Chondrocyte (in vitro differentiated cells): ENCODE measurements at places on chromosomes 16 and 17. TPM values are rescaled to one million over a fixed set of nuclear protein-coding genes. Genes with fewer than 3 reads are reported as not detected.

- H3K27ac ChIP-seq: no peak overlapping the region
- H3K36me3 ChIP-seq: no peaks in the 10 kb centered on the region
- H3K27me3 ChIP-seq: peaks cover 49% of the 10 kb centered on the region
- H3K4me1 ChIP-seq: peaks cover 5% of the 10 kb centered on the region
- no peak for DNase-seq
These were observed 5.0 kb downstream of the YBX2 start for GRCh38 chr17:7289256-7290032.

- no peak overlapping the region for H3K4me3 ChIP-seq
- peaks cover 15% of the 10 kb centered on the region for H3K4me1 ChIP-seq
- DNase-seq: no peak
- H3K27ac ChIP-seq: no peak overlapping the region
- no peaks in the 10 kb centered on the region for H3K27me3 ChIP-seq
These were observed 11.7 kb upstream of the MAF start for GRCh38 chr16:79612207-79612606.

DNA sequence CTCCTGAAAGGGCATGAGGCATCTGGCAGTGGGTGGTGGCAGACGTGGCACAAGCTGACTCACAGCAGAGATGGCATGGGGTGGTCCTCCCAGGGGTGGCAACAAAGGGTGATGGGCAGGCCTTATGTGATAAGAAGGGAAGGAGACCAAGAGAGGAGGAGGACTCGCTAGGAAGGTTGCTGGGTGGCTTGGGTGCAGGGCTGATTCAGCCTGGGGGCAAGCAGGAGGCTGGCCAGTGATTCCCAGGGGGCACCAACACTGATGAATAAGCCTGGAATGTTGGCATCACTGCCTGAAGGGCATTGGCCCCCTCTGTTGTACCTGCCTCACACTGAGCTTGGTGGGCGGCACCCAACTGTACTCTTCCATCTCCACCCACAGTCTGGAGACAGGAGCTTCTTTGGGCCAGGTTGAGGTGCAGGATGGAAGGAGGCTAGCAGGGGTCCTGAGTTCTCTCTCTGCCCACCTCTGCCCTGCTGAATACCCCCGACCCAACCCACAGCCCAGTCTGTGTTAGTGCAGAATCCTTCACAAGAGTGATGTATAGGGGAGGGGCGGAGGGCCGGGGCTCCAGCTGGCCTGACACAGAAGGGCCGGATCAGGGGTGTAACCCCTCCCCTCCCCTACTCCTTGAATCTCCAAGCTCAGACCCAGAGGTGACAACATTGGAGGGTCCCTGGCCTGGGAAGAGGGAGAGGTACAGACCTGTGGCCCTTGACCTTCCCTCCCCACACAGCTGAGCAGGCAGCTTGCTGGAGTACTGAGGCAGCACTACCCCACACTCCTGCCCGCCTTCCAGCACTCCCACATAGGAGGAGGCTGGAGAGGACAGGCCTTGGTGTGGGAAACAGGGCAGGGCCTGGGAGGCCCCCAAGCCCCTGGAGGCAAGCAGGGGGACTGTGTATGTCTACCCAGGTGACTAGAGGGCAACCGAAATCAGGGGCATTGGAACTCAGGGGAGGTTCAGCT lies 2.6 kb downstream of the STAC2 start:
- no peak for DNase-seq
- no peak overlapping the region for H3K27ac ChIP-seq
- H3K36me3 ChIP-seq: no peaks in the 10 kb centered on the region
- peaks cover 25% of the 10 kb centered on the region for H3K4me1 ChIP-seq
- no peak overlapping the region for H3K4me3 ChIP-seq

- DNase-seq: no peak
- peak within 1 kb of the TSS; percentile 72 for H3K4me3 ChIP-seq
- peaks cover 3% of the 10 kb centered on the region for H3K27me3 ChIP-seq
- H3K36me3 ChIP-seq: no peaks in the 10 kb centered on the region
- H3K27ac ChIP-seq: peak within 1 kb of the TSS; percentile 8
These were observed at the start of gene KCNJ12 for GRCh38 chr17:21376081-21376758. KCNJ12 (plus strand) TSS chr17:21376357; CDS start chr17:21415343, 38,986 bp downstream.

DNA sequence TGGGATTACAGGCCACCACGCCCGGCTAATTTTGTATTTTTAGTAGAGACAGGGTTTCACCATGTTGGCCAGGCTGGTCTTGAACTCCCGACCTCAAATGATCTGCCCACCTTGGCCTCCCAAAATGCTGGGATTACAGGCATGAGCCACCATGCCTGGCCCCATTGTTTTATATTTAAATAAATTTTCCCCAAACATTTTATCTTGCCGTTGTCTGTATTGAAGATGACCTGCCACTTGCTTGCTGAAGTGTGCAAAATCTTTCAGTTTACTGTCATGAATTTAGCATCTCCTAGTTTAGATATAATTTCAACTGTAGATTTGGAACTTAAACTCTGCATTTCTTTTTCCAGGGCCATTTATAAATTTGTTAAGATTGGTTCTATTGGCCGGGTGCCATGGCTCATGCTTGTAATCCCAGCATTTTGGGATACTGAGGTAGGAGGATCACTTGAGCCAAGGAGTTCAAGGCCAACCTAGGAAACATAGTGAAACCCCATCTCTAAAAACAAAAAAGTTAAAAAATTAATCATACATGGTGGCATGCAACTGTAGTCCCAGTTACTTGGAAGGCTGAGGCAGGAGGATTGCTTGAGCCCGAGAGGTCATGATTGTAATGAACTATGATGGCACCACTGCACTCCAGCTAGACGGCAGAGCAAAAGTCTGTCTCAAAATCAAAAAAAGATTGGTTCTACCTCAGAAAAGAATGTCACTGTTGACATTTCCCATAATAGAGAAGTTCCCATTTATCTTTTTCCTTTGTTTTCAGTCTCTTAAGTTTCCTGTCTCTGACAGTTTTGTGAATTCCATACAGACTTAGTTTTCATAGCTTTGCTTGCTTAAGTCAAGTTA lies 84.4 kb downstream of the VMP1 start:
- peaks cover 4% of the 10 kb centered on the region for H3K36me3 ChIP-seq
- peak overlapping the region; percentile 92 for H3K27ac ChIP-seq
- H3K4me3 ChIP-seq: no peak overlapping the region
- no peak for DNase-seq
- no peaks in the 10 kb centered on the region for H3K27me3 ChIP-seq

DNA sequence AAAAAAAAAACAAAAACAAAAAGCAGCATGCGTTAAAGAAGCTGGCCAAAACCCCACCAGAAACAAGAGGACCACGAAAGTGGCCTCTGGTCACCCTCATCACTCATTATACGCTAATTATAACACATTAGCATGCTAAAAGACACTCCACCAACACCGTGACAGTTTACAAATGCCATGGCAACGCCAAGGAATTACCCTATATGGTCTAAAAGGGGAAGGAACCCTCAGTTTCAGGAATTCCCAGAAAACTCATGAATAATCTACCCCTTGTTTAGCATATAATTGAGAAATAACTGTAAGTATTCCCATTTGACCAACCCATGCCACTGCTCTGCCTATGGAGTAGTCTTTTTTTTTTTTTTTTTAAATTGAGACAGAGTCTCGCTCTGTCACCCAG lies 77.6 kb downstream of the EMP2 start:
- H3K36me3 ChIP-seq: no peaks in the 10 kb centered on the region
- H3K27me3 ChIP-seq: no peaks in the 10 kb centered on the region
- H3K4me3 ChIP-seq: no peak overlapping the region
- DNase-seq: no peak

DNA sequence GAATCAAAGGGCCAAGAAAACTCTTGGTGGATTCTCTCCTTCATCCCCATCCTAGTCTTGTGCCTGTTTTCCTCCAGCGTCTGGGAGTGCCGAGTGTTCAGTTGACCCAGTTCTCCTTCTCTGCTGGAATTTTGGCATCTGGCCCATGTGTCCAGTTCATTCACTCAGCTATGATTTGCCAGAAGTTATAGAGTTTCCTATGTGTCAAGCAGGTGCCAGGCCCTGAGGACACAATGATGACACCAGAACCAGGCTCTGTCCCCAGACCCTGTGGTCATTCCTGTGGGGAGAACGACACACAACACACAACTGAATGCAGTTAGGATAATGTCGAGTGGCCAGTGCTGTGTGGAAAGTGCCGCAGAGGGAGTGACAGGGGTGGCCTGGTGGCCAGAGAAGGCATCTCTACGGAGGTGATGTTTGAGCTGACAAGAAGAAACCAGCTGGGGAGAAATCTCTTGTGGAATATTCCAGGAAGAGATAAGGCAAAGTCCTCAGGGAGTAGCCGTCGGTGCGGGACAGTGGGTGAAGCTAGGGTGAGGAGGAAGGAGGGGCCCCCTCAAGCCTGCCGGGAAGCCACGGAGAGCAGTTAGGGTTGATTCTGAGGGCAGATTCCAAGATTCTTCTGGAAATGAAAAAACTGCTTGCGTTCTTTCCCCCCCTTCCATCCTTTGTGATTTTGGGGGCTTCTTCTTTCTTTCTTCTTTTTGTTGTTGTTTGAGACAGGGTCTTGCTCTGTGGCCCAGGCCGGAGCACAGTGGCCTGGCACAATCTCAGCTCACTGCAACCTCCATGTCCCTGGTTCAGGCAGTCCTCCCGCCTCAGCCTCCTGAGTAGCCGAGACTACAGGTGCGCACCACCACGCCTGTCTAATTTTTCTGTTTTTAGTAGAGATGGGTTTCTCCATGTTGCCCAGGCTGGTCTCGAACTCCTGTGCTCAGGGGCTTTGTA lies 35.8 kb upstream of the IL34 start:
- peaks cover 6% of the 10 kb centered on the region for H3K4me1 ChIP-seq
- H3K4me3 ChIP-seq: no peak overlapping the region
- peaks cover 6% of the 10 kb centered on the region for H3K36me3 ChIP-seq
- no peak overlapping the region for H3K27ac ChIP-seq

GRCh38 chr17:43530288-43531081 lies 15.7 kb downstream of the ETV4 start:
- H3K36me3 ChIP-seq: peaks cover 4% of the 10 kb centered on the region
- no peaks in the 10 kb centered on the region for H3K27me3 ChIP-seq
- DNase-seq: peak; percentile 75
- peaks cover 39% of the 10 kb centered on the region for H3K4me1 ChIP-seq

GRCh38 chr16:85248342-85248741 lies 136.1 kb upstream of the CIBAR2 start:
- no peak overlapping the region for H3K4me3 ChIP-seq
- no peaks in the 10 kb centered on the region for H3K36me3 ChIP-seq
- no peak overlapping the region for H3K27ac ChIP-seq
- peaks cover 10% of the 10 kb centered on the region for H3K4me1 ChIP-seq

DNA sequence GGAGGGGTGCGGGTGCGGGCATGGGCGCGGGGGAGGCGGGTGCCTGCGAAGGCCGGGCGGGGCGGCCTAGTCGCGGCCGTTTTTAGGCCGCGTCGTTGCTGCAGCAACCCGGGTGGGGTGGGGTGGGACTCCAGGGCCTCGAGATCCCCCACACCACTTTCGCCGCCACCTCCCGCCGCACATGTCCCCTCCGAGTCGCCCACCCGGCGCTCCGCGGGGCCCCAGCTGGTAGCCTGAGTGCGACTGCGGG lies 11.3 kb downstream of the TBX2 start:
- H3K27ac ChIP-seq: no peak overlapping the region
- peaks cover 19% of the 10 kb centered on the region for H3K4me1 ChIP-seq
- H3K27me3 ChIP-seq: no peaks in the 10 kb centered on the region
- H3K4me3 ChIP-seq: no peak overlapping the region
- no peaks in the 10 kb centered on the region for H3K36me3 ChIP-seq

DNA sequence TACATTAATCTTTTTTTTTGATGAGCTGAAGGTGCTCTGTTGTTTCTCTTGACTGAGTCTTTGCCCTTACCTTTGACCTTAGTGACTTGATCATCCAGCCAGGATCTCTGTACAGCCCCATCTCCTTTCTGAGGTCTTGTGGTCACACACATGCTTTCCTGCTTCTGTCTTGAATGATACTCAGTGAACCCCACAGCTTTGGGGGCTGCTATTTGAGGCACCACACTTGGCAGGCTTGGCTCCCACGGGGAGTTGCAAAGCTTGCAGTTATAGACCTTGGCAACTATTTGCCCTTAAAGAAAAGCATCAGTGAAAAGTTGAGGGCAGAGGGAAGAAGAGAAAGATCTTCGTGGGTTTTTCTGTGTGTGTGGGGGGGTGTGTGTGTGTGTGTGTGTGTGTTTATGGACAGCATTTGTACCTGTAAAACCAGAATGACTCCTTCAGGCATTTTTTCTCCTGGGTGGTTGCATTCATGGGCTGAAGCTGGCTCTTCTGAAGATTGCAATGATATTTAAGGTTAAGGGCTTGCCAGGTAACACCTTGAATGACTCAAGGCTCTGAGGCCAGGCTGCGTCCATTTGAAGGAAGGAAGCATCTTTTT lies 101.6 kb downstream of the MSI2 start:
- no peaks in the 10 kb centered on the region for H3K36me3 ChIP-seq
- no peaks in the 10 kb centered on the region for H3K27me3 ChIP-seq
- H3K4me3 ChIP-seq: no peak overlapping the region
- no peak overlapping the region for H3K27ac ChIP-seq

DNA sequence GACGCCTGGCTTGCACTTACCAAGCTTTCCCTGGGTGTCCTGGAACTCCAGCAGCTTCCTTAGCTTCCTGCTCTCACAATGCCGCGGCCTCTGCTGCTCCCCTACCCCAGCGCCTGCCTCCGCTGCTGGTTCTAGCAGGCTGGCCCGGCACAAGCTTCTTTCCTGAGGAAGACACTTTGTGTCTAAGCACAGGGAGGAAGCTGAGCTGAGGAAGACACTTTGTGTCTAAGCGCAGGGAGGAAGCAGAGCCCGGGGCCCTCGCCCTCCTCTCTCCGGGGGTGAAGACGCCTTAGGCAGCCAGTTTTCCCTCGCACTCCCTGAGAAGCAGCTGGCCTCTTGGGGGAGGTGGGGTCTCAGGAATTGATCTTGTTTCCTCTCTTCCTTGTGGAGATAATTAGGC lies 64.9 kb downstream of the PLD6 start:
- peaks cover 32% of the 10 kb centered on the region for H3K36me3 ChIP-seq
- H3K4me1 ChIP-seq: peaks cover 26% of the 10 kb centered on the region
- no peak overlapping the region for H3K27ac ChIP-seq
- H3K27me3 ChIP-seq: no peaks in the 10 kb centered on the region
- H3K4me3 ChIP-seq: no peak overlapping the region

GRCh38 chr16:21950782-21951521 lies 2.2 kb upstream of the UQCRC2 start:
- no peak for DNase-seq
- no peak overlapping the region for H3K4me3 ChIP-seq
- H3K27ac ChIP-seq: peak overlapping the region; percentile 19
- no peaks in the 10 kb centered on the region for H3K36me3 ChIP-seq
- H3K27me3 ChIP-seq: peaks cover 1% of the 10 kb centered on the region

- H3K27me3 ChIP-seq: no peaks in the 10 kb centered on the region
- H3K4me1 ChIP-seq: peaks cover 24% of the 10 kb centered on the region
- no peak overlapping the region for H3K4me3 ChIP-seq
- no peak for DNase-seq
- H3K36me3 ChIP-seq: no peaks in the 10 kb centered on the region
These were observed 126.6 kb downstream of the RPTOR start for GRCh38 chr17:80671039-80671824.

Gene PSMD3
- 83.6 to 101 TPM (median 86.9 TPM) in 3 replicates for total RNA-seq

Gene SPIRE2
- total RNA-seq: 1.4 to 3.2 TPM (median 1.4 TPM) in 3 replicates

Gene XAF1
- 0.36 to 0.40 TPM in 2 of 3 replicates, not detected in the other for total RNA-seq

Gene OSGIN1
- total RNA-seq: 1.3 to 2.8 TPM (median 2.5 TPM) in 3 replicates

Gene CEP295NL
- total RNA-seq: 0.67 to 2.3 TPM (median 1.3 TPM) in 3 replicates
